ENCODE measurements at places on chromosomes 7 and 10.

GRCh38 chr7:90178679-90179278 is 24.5 kb downstream of the STEAP1 start:
- DNase-seq: peak; percentile 2

DNA sequence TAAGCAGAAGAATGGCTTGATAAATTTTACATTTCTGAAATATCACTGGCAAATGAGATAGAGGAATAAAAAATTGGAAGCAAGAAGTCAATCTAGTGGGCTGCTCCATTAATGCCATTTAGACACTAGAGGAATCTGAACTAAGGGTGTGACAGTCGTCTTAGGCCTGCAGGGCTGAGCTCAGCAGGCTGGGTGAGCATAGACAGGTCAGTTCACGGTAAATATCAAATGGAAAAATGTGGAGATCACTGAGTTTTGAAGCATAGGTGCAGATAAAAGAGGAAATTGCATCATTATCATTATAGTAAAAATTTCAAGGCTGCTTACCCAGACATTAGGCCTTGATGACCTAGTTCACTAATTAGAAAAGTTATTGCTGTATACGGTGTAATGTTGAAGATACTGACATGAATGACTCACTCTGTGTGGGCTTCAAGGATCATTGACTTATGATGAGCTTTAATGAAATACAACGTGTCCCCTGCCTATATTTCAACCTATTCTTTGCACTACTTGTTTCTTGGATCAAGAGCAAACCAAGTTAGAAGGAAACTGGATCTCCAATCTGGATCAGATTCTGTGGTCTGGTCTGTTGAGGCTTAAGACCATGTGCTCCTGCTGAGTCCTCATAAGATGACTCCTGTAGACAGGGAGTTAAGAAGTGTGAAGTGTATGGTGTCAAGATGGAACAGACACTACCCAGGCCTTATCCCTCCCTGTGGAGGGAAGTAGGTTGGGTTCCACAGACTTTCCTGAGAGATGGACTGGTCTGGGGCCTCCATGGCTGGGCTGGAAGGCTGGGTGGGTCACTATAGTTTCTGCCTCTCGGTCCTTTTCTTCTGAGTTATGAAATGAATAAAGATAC is 3.6 kb downstream of the OR2F2 start:
- DNase-seq: no peak

GRCh38 chr10:26169466-26169865 is 47.1 kb upstream of the GAD2 start:
- no peak for DNase-seq

- no peak for DNase-seq
These were observed 75.1 kb upstream of the PRKG1 start for GRCh38 chr10:50999163-50999562.

GRCh38 chr7:151506901-151507382 is 12.8 kb downstream of the RHEB start:
- DNase-seq: no peak

- DNase-seq: no peak
These were observed 56.1 kb downstream of the MGMT start for GRCh38 chr10:129523031-129523722.

GRCh38 chr10:2837674-2838073 is 229.7 kb upstream of the PFKP start:
- no peak for DNase-seq

Measured in GM19239 (cell line).